Neural crest cell (in vitro differentiated cells): ENCODE measurements at places on chromosomes 11 and 22.

DNA sequence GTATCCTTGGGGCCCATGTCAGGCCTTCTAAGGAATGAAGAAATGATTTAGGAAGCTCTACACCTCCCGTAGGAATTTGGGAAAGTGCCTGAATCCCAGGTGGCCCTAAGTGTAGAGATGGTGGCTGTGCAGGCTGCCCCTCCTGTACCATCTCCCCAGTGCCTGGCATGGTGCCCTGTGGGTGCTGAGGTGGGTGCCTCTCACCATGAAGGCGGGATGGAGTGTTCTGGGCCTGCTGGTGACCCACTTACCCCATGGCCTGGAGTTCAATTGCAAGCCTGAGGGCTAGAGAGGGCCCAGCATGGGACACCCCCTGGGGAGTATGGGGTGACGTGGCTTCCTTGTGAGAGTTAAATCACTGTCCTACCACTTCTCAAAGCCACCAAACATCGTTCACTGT lies 19.8 kb downstream of the SAMM50 start:
- DNase-seq, result no peak

DNA sequence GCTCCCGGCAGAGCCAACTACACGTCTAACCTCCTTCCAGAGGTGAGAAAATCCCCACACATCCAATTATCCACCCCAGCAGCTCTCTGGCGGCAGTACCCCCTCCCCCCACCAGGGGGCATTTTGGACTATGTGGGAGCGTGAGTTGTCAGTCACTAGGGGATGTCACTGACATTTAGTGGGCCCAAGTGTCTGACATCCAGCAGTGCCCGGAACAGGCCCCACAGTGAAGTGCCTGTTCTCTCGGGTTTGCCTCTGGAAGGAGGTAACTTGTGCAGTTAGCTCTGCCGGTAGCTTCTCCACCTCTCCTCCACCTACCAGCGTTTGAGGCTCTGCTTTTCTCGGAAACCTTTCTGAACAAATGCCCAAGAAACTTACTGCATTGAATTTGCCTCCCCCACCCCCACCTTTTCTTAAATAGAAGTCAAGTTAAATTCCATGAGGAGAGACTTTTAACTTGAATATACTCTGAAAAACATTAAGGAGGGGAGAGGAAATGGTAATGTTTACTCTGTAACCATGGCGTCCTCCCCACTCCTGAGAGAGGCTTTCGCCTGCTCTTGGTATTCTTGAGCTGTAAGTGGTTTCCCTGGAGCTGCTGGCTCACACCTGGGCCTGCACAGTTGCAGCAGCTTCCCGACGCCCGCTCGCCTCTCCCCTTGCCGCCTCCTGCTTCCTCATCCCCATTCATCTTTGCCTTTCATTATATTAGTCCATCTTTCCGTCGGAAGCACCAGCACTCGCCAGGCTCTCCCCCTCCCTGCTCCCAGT lies 112.8 kb downstream of the WNT7B start:
- DNase-seq, result peak; percentile 93

DNA sequence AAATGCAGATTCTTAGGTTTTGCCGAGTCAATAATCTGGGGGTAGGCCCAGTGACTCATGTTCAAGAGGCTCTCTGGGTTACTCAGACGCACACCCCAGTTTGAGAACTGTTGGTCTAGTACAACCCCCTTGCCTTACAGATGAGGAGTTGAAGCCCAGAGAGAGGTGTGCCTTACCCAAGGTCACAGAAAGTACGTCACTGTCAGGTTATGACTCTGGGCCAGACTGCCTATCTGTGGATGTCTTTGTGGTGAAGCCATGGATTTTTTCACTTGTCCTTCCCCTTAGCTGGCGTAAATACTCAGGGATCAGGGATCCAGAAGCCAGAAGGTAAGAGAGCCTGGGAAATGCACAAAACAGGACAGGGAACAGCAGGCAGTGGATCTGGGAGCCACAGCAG lies 25.2 kb upstream of the NECTIN1 start:
- DNase-seq, result no peak

DNA sequence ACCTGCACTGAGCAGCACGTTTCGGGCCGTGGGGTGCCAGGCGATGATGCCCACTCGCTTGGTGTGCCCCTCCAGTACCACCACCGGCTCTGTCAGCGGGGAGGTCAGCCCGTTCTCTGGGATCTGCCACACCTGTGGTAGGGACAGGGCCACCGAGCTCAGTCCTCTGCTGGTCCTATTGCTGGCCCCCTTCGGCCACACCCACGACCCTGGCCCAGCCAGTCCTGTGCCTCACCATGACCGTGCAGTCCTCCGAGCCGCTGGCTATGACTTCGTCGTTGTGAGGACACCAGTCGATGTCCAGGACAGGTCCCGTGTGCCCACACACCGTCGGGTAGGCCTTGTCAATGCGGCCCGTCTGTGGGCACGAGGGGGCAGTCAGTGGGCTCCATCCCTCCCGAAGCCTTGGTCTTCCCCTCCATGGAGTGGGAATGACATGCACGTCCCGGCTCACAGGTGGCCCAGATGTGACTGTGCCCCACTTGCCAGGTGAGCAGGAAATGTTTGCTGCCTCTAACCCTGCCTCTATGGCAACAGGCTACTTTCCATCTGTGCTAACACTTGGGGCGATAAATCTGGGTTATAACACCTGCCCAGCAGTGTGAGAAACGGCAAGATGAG lies 1.4 kb downstream of the CORO1B start:
- no peak for DNase-seq

GRCh38 chr11:13134066-13134465 lies 125.0 kb downstream of the RASSF10 start:
- DNase-seq, result no peak

DNA sequence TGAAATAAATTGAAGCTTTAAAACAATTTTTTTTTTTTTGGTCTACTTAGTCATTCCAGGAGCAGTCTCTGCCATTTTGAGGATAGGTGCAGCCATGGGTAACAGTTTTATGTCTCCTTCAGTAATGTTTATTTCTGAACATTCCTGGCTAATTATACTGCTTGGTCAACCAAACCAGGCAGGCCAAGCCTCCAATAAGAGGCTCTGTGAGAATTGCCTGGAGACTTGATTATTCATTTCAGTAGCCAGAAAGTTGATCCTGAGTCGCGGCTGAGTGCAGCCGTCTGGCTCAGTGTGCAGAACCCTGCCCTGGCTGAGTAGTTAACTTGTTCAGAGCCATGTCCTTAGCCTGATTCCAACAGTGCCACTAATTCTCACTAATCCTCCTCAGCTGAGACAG lies 364.0 kb upstream of the FAT3 start:
- no peak for DNase-seq

DNA sequence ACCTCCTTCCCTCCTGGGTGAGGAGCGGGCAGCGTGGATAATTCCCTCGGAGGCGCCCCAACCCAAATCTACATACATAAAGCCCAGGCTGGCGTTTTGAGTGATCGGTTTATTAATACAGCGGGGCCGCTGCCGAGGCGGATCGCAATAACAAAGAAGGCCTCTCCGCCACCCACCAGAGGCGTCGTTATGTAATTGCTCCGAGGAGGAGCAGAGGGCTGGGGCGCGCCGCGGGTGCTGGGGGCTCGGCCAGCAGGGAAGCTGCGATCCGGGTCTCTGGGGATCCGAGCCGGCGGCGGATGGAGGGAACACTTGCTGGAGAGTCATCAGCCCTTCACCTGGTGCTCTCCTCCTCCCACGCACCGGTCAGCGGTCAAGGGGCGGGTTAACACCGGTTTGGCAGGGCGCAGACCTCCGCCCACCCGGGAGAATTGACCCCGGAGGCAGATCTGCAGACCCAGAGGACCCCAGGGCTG lies 6.4 kb upstream of the TP53I11 start:
- peak; percentile 38 for DNase-seq

GRCh38 chr22:49325531-49326395 lies 501.9 kb downstream of the BRD1 start:
- DNase-seq, result no peak

GRCh38 chr11:11748706-11749365 lies 92.9 kb upstream of the USP47 start:
- DNase-seq, result no peak

- DNase-seq, result no peak
Measured at GRCh38 chr22:35684270-35684700, 33.4 kb upstream of the APOL5 start.

GRCh38 chr11:6693342-6694228 lies 10.4 kb upstream of the MRPL17 start:
- DNase-seq, result no peak

- no peak for DNase-seq
Measured at GRCh38 chr11:68040101-68040956, 1.5 kb downstream of the TCIRG1 start.

- DNase-seq, result peak; percentile 83
Measured at GRCh38 chr11:67262731-67263675, 3.3 kb upstream of the GRK2 start.

GRCh38 chr22:47337161-47337621 lies 574.7 kb downstream of the TBC1D22A start:
- no peak for DNase-seq

GRCh38 chr11:34236572-34236971 lies 121.2 kb downstream of the ABTB2 start:
- DNase-seq, result no peak

DNA sequence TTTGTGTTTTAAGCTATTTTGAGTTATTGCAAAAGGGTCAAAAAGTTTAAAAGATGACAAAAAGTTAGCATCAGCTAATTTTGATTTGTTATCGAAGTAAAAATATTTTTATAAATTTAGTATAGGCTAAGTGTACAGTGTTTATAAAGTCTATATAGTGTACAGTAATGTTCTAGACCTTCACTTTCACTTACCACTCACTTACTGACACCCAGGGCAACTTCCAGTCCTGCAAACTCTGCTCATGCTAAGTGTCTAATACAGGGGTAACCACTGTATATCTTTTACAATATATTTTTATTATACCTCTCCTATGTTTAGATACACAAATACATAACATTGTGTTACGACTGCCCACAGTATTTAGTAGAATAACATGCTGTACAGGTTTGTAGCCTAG lies 59.7 kb downstream of the PDGFD start:
- no peak for DNase-seq

GRCh38 chr11:34317036-34317360 lies 40.8 kb downstream of the ABTB2 start:
- DNase-seq, result no peak

DNA sequence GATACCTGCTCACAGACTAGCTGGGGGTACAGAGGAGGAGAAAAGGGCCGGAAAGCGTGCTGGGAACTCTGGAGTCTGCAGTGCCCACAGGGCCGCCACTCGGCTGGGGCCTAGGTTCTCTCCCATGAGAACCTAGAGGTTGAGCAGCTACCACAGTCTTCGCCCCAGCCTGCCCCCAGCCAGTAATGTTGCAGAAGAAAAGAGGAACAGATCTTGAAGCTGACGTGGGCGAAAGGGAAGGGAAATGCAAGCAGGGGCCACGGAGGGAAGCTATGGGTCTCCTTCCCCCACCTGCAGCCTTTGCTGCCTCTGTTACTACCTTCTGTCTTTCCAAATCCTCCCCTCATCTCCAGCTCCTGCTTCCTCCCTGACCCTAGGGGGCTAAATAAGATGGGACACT lies 28.8 kb upstream of the P2RY2 start:
- DNase-seq, result no peak

DNA sequence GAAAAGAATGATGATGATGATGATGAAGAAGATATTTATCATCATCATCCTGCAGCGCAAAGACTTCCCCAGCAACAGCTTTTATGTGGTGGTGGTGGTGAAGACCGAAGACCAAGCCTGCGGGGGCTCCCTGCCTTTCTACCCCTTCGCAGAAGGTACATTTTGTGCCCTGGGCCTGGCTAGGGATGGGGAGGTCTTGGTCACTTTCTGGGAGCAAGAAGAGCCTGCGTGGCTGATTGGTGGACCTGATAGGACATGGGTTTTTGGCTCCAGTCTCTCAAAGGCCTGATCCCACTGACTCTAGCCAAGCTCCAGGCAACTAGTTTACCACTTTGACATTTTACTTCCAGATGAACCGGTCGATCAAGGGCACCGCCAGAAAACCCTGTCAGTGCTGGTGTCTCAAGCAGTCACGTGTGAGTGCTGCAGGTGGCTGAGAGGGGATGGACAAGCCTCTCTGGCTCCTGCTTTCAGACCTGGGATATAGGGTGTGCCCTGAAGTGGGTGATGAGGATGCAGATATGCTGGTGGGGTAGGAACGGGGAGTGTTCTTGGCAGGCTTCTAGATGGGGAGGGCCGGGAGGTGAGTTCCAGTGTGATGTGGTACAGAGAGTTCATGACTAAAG lies 5.3 kb downstream of the SIDT2 start:
- DNase-seq, result no peak

DNA sequence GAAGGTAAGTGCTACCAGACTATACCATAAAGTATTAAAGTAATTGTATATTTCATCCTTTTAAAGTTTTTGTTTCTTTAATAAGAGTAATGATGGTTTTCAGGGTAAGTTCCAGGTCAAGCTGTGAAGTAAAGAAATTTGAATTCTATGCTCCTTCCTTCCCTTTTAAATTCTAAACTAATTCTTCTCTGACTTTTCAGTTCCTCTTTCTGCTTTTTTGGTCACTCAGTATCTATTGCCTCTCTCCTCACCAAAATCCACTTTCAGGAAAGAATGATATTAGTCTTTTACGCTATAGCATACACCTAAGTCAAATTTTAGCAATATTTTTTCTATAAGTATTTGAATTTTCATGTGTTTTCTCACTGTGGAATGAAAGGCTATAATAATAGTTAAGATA lies 8.2 kb downstream of the MMP8 start:
- no peak for DNase-seq

DNA sequence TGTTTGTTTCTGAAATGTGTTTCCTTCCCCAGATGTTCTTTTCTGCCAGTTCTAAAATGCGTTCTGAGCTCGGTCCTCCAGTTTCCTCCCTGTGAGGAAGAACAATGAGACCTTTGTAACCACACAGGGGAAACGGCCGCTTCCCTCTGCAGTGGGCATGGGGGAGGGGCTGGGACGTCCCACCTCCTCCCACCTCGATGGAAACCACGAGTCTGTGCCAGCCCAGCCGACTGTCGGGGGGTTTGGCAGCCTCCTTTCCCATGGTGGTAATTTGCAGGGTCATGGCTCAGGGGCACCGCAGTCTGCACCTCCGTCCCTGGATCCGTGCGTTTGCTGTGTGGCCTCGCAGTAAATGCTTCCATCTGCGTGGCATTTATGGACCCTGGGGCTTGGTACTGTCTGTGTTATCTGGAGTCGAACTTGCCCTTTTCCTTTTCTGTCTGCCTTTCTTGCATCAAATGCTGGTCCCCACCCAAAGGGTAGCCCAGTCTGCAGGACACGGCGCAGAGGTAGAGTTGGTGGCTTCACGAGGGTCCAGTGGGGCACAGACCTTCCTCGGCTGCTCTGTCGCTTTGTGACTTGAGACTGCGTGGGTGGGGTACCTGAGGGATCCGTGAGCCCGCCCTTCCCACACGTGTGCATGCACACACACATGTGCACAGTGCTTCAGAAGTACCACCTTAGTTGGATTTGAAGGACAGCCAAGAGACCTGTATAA lies 16.1 kb downstream of the LRP5 start:
- DNase-seq, result peak; percentile 63

- no peak for DNase-seq
Measured at GRCh38 chr11:73578592-73579185, 19.2 kb downstream of the FAM168A start.

- no peak for DNase-seq
Measured at GRCh38 chr11:126158054-126158791, 53.2 kb downstream of the RPUSD4 start.
